ENCODE measurements at places on chromosomes 7 and 10.

- no peak for DNase-seq
- no peak overlapping the region for H3K27ac ChIP-seq
- H3K36me3 ChIP-seq: peaks cover 4% of the 10 kb centered on the region
- H3K27me3 ChIP-seq: no peaks in the 10 kb centered on the region
- no peak overlapping the region for H3K4me3 ChIP-seq
- peaks cover 18% of the 10 kb centered on the region for H3K4me1 ChIP-seq
Measured at GRCh38 chr7:135934651-135935050, 42.5 kb downstream of the MTPN start.

DNA sequence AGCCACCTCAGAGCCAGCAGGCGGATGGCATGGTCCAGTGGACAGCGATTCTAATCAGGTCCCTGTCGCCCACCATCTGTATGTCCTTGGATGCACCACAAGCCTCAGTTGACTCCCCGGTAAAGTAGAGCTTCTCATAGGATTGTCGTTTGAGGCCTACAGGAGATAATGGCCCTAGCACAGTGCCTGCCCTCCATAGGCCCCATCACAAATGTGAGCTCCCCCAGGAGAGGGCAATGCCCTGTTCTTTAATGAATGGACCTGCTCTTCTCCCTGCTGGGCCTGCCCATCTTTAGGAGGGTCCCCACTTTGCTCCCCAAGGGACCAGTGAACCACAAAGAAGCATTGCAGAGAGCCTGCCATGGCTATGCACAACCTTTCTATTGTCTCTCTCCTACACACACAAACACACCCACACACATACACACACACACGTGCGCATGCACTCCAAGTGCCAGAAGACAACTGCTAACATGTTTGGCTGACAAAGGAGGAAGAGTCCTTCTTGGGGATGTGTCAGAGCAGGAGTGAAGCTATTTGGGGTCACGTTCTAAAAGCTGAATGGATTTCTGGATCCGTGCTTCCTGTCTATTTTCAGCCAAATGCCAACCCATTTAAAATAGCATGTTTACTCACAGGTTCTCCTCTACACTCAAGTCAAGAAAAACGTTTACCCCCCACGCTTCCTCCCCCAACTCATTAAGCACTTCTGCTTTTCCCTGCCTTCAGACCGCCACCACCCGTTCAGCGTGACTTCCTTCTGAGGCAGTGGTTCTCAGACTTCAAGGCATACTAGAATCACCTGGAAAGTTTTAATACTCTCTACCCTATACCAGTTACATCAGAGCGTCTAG, 196.1 kb downstream of the GRID1 start:
- H3K27me3 ChIP-seq: no peaks in the 10 kb centered on the region
- H3K27ac ChIP-seq: no peak overlapping the region
- H3K4me1 ChIP-seq: no peaks in the 10 kb centered on the region
- H3K36me3 ChIP-seq: no peaks in the 10 kb centered on the region

DNA sequence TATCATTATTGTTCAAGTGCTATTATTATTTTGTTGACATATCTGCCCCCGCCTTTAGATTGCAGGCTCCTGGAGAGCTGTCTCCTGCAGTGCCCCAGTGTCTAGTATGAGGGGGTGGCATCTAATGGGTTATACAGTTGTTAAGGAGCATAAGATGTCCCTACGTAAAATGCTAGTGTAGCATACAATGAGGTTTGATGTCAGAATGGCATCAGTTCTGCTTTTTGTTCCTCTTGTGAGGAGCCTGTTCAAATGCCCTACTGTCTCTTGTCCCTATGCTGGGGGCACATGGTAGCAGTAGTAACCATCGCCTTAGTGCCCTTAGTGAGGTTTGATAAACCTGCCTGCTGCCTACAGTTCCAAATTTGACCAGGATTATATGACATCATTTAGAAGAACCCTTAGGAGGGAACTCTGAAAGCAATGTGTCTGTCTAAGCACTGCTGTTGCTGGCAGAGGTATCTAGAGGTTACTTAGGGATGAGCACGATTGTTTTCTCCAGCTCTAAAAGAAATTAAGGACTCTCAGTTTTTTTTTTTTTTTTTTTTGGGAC, 9.7 kb downstream of the CREM start:
- DNase-seq: no peak
- H3K4me3 ChIP-seq: no peak overlapping the region
- H3K27me3 ChIP-seq: no peaks in the 10 kb centered on the region
- no peak overlapping the region for H3K27ac ChIP-seq

DNA sequence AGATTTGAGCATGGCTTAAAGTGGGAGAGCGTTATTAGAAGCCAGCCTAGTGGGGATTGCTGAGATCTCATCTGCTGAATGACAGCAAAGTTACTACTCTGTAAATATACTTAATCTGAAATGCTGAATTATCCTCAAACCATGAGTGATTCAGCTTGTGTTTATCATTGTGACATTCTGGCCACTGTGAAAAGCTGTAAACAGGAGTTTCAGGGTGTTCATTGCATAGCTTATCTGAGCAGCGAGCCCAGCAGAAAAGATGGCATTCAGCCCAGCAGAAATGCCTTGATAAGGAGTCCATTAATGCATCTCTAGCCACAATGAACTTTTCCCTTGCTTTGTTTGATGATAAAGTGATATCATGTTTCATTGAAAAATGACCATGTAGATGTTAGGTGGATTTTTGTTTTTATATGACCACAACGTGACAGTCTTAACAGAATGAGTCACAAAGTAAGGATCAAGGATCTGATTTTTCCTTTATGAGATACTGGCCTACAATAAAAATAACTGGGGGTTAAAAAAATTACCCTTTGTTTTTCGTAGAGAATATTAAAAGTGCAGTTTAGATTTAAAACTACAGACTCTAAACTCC, 7.8 kb downstream of the TES start:
- peaks cover 20% of the 10 kb centered on the region for H3K4me1 ChIP-seq
- no peak overlapping the region for H3K4me3 ChIP-seq
- H3K36me3 ChIP-seq: no peaks in the 10 kb centered on the region
- no peaks in the 10 kb centered on the region for H3K27me3 ChIP-seq
- peak overlapping the region; percentile 12 for H3K27ac ChIP-seq

DNA sequence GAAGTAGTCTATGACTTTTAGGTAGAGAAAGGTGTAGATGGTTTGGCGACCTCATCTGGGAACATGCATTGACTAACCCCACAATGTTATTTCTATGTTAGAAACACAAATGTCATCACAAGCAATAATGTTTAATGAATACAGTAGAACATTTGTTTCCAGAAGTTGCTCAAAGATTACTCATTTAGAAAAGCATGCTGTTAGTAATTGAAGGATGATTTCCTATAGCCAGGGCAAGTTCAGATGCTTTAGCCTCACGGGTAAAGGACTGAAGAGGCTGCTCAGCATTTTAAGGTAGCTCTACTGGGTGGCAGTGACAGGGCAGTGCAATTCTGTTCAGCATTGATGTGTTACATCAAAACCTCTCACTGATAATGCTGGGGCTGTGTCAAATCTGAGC, 199.3 kb upstream of the FZD1 start:
- H3K27ac ChIP-seq: no peak overlapping the region
- no peaks in the 10 kb centered on the region for H3K36me3 ChIP-seq
- DNase-seq: no peak
- peaks cover 28% of the 10 kb centered on the region for H3K4me1 ChIP-seq
- H3K27me3 ChIP-seq: no peaks in the 10 kb centered on the region

GRCh38 chr7:116142850-116143249, 67.5 kb upstream of the TES start:
- H3K27me3 ChIP-seq: no peaks in the 10 kb centered on the region
- H3K27ac ChIP-seq: no peak overlapping the region
- H3K36me3 ChIP-seq: no peaks in the 10 kb centered on the region

- no peak for DNase-seq
- no peak overlapping the region for H3K27ac ChIP-seq
- H3K36me3 ChIP-seq: no peaks in the 10 kb centered on the region
- H3K27me3 ChIP-seq: no peaks in the 10 kb centered on the region
- peaks cover 13% of the 10 kb centered on the region for H3K4me1 ChIP-seq
Measured at GRCh38 chr10:30839652-30840051, 192.0 kb downstream of the ZNF438 start.

- no peaks in the 10 kb centered on the region for H3K27me3 ChIP-seq
- no peak overlapping the region for H3K27ac ChIP-seq
- H3K4me3 ChIP-seq: no peak overlapping the region
Measured at GRCh38 chr7:28017372-28017771, 163.2 kb downstream of the JAZF1 start.

GRCh38 chr7:100051611-100052010, 2.0 kb downstream of the ZSCAN21 start:
- H3K27me3 ChIP-seq: no peaks in the 10 kb centered on the region
- H3K36me3 ChIP-seq: peaks cover 5% of the 10 kb centered on the region

DNA sequence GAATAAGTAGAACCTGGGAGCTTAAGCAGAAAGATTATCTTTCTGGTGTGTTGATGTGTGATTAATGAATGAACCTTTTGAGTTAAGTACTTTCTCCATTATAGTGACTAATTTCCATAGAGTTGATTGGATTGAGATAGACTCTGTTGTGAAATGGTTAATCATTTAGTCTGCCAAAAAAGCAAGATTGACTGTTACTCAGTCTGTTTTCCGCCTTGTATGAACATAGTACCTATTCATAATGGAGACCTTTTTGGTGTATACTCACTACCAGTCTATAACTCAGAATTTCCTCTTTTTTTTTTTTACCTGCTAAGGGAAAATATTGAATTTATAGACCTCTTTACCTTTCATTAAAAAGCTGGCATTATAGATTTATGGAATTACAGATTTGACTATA, 14.4 kb upstream of the NPVF start:
- H3K36me3 ChIP-seq: no peaks in the 10 kb centered on the region
- no peak overlapping the region for H3K27ac ChIP-seq
- H3K27me3 ChIP-seq: no peaks in the 10 kb centered on the region
- no peak overlapping the region for H3K4me3 ChIP-seq
- no peak for DNase-seq
- peaks cover 17% of the 10 kb centered on the region for H3K4me1 ChIP-seq

DNA sequence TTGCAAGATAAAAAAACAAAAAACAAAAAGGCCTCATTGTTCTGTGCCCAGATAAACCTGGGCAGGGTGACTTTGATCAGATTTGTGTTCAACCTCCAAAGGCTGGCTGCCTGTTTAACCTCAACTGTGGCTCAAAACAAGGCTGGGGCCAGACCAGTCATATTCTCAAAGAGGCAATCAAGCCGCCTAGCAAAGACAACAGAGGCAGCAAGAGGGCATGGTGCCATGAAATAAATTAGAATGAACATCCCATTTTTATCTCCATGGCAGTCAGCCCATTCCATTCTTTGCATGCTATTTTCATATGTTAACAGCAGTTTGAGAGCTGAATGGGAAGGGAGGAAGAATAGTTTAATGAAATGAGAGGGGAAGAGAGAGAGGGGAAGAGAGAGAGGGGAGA, 1150.3 kb downstream of the TYW1 start:
- no peak overlapping the region for H3K27ac ChIP-seq
- no peaks in the 10 kb centered on the region for H3K4me1 ChIP-seq
- no peaks in the 10 kb centered on the region for H3K27me3 ChIP-seq
- DNase-seq: peak; percentile 32

DNA sequence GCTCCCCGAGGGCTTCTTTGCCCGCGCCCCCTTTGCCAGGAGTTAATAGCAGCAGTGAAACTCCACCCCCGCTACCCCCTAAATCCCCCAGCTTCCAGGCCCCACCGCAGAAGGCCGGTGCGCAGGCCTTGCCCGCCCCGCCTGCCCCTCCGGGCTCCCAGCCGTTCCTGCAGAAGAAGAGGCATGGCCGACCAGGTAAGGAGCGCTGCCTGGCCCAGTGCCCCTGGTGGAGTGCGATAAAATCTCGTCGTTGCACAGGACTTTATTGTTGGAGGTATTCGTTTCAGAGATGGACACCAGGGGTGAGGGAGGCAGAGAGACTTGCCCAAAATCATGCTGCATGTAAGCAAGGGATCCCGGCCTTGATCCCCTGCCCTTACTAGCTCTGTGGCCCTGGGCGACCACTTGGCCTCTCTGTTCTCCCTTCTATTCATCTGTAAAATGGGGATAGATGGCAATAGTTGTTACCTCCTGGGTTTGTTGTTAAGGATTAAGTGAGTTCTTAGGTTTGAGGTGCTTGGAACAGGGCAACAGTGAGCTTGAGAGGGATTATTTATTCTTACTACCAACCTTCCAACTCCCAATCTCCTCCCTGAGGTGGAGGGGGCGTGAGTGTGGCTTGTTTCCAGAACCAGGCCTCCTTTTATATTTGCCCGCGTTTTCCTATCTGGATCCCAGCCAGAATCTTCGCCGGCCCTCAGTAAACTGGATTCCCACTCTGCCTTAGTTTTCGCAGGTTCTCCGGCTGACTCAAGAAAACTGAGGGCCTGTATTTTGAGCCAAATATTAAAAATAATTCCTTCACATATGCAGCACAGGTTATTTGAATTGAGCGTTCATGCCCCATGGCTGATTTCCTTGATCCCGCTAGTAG, 78.3 kb downstream of the WIPF3 start:
- H3K4me3 ChIP-seq: no peak overlapping the region
- H3K27me3 ChIP-seq: no peaks in the 10 kb centered on the region
- peak; percentile 68 for DNase-seq
- H3K4me1 ChIP-seq: no peaks in the 10 kb centered on the region
- H3K27ac ChIP-seq: no peak overlapping the region

- no peaks in the 10 kb centered on the region for H3K4me1 ChIP-seq
- no peak overlapping the region for H3K27ac ChIP-seq
- H3K36me3 ChIP-seq: no peaks in the 10 kb centered on the region
- no peaks in the 10 kb centered on the region for H3K27me3 ChIP-seq
- no peak for DNase-seq
Measured at GRCh38 chr7:106793015-106793975, 71.8 kb upstream of the PIK3CG start.

- no peak for DNase-seq
- H3K27ac ChIP-seq: no peak overlapping the region
- H3K4me1 ChIP-seq: no peaks in the 10 kb centered on the region
- no peak overlapping the region for H3K4me3 ChIP-seq
- H3K36me3 ChIP-seq: no peaks in the 10 kb centered on the region
Measured at GRCh38 chr10:14086596-14086995, 244.1 kb downstream of the FRMD4A start.

GRCh38 chr7:102875700-102876295, 37.0 kb upstream of the LRRC17 start:
- H3K27ac ChIP-seq: no peak overlapping the region
- H3K4me3 ChIP-seq: no peak overlapping the region
- no peaks in the 10 kb centered on the region for H3K27me3 ChIP-seq
- H3K36me3 ChIP-seq: no peaks in the 10 kb centered on the region
- DNase-seq: no peak
- no peaks in the 10 kb centered on the region for H3K4me1 ChIP-seq

GRCh38 chr10:112679392-112679791, 232.4 kb downstream of the VTI1A start:
- no peaks in the 10 kb centered on the region for H3K27me3 ChIP-seq
- no peak overlapping the region for H3K27ac ChIP-seq
- DNase-seq: no peak
- H3K4me1 ChIP-seq: no peaks in the 10 kb centered on the region
